Left ventricle myocardium superior (tissue), 1 donor: ENCODE measurements at places on chromosomes 7 and 10. TPM values are rescaled to one million over a fixed set of nuclear protein-coding genes. Genes with fewer than 3 reads are reported as not detected.

The TAS2R41 gene
- not detected for total RNA-seq

The ITPRID1 gene
- not detected for total RNA-seq

The SEMA3A gene
- total RNA-seq = 1.2 TPM

The KAZALD1 gene
- total RNA-seq = 7.8 TPM

The SPDYE8 gene
- not detected for total RNA-seq

The TMEM225B gene
- not detected for total RNA-seq

The CCDC186 gene
- total RNA-seq = 17.7 TPM

The TFR2 gene
- total RNA-seq = not detected

The PCLO gene
- total RNA-seq = 2.9 TPM

The ASZ1 gene
- total RNA-seq = not detected

The AMPH gene
- 2.1 TPM for total RNA-seq

The AGBL3 gene
- total RNA-seq = 1.1 TPM

The HOXA13 gene
- total RNA-seq = not detected

The DOCK1 gene
- total RNA-seq = 16.3 TPM

The PDZD7 gene
- total RNA-seq = 0.17 TPM

The DNAJC12 gene
- 4.3 TPM for total RNA-seq

The WIPF3 gene
- total RNA-seq = 6.2 TPM

The BMPR1A gene
- 48.4 TPM for total RNA-seq

The OIT3 gene
- not detected for total RNA-seq

The SPDYE2 gene
- total RNA-seq = not detected

The ACTR3C gene
- 4.0 TPM for total RNA-seq

The CRTAC1 gene
- 1.6 TPM for total RNA-seq

The SLC29A4 gene
- total RNA-seq = 2.3 TPM

The LRRC18 gene
- not detected for total RNA-seq

The GLRX3 gene
- 64.8 TPM for total RNA-seq

The NPY gene
- not detected for total RNA-seq

The STAMBPL1 gene
- total RNA-seq = 2.4 TPM
